Fibroblast of skin of right biceps (primary cell): ENCODE measurements at places on chromosomes 3 and 15.
A peak's percentile ranks its signal among the peaks of the same experiment; 100 is the strongest.

- DNase-seq = no peak
Observed at GRCh38 chr3:8563597-8563996, 62.0 kb downstream of the LMCD1 start.

GRCh38 chr3:46871222-46871621 lies 6.3 kb upstream of the PTH1R start:
- DNase-seq = no peak

GRCh38 chr3:43966126-43966525 lies 275.4 kb downstream of the ABHD5 start:
- DNase-seq = no peak

DNA sequence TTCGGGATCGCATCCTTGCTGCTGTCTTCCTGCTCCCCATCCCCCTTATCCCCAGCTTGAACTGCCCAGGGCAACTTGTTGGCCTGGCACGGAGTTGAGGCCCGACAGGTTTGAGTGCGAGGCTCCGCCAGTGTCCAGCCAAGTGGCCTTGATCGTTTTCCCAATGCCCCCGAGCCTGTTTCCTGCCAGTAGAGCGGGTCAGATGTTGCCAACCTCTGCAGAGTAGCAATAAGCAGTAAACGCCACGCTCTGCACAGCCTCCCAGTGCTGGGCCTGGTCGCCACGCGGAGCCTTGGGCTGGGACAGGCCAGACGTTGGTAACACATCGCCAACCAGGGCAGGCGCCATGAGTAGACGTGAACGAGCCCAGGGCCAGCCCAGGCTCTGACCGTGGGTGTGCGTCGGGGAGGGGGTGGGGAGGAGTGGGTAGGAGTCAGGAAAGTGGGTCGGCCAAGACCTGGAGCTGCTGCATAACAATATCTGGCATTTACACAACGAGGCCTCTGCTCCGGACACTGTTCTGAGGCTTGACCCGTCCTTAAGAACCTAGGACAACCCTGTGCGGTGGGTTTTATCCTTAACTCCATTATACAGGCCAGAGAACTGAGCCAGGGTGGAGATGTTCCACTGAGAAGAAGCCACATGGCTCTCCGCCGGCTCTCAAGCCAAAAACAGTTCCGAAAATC lies 444 bp upstream of the ABHD14A start:
- DNase-seq = no peak

DNA sequence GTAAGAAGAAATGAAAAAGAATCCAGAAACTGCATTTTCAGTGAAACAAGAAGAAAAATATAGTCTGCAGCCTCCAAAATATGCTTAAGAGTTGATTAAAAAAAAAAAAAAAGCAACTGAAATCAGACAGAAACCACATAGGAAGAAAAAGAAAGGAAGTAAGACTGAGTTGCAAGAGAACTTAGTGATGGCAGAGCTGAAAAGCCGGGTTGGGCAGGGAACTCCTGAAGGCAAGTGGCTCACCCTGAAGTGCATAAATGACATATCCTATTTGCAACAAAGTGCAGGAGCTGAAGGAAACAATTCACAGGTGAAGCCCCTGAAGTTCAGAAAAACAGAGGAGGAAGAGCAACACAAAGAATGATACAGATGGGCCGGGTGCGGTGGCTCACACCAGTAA lies 108.8 kb upstream of the SLC25A36 start:
- no peak for DNase-seq

DNA sequence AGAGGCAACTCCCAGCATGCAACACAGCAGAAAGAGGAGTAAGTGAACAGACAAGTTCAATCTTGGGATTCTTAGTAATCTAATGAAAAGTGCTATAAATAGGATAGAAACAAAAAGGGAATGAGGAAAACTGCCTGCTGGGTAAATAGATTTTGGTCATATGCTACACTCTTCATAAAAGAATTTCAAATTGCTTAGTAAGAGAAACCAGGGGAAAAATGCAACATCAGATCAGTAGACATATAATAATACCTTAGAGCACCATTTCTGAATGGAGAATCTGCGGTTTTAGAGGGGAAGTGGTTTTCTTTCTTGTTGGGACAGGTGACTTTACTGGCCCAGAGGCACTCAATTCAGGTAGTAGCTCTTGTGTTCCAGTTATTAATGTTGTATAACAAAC lies 13.4 kb upstream of the TBC1D5 start:
- no peak for DNase-seq

DNA sequence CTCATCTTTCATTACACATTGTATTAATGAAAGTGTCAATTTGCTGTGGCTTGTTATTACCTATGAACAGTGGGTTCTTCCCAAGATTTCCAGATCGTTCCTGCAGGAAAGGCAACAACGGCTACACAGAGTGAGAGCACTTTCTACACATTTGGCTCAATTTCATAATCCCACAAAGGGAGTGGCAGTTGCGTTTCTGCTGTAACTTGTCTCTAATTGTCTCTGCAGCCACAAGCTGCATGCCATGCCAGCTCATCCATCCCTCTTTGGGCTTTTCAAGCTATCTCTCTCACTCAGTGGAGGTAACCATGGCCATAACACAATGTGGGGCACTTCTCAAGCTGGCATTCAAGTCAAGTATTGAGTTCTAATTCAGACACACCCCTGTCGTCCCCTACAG lies 27.7 kb upstream of the CPNE4 start:
- no peak for DNase-seq

DNA sequence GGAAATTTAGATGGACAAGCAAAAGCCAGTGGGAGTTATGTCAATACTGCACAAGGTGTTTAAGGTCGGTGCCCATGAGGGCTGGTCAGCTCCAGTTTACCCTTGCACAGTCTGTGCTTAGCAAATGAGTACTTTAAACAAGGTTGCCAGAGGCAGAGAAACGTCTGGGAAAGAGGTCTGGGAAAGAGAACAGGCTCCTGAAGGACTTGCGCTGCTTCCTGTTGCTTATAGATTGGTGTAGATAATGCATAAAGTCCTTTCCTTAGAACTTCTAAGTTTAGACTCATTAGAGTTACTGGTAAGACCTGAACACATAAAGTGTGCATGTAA lies 162.6 kb upstream of the P2RY1 start:
- no peak for DNase-seq

DNA sequence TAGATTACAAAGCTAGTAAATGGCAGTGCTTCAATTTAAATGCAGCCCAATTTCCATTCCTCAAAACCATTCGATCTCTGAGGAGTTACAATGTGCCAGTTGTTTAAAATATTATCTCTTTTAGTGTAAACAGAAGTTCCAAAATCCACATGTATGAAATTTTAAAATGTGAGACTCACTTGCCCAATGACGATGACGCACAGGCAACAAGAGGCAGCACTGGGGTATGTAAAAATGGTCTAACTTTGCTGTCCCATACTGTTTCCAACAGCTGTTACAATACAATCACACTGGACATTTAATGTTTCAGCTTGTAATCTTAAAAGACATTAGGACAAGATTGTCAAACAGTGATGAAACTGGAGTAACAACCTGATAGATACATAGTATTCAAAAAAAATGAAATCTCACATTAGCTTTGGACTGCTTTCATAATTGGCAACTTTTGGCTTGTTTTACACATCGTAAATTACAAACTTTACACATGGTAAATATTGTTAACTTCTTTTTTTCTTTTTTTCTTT lies 12.2 kb downstream of the SLTM start:
- no peak for DNase-seq

DNA sequence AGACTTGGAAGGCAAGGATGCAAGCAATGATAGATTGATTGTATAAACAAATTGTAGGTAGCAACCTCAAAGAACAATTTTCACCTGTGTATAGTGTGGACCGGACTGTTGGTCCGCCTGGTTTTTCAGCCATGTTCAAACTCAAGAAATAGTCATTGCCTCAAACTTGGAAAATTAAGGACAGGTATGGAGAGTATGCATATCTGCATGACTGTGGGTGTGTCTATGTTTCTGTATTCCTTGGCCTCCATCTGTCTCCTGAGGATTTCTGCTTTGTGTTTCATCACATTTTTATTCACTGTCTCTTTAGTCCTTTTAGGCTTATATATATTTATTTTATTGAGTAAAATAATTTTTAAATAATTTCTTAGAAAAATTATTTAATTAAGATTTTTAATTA lies 53.9 kb upstream of the RASA2 start:
- DNase-seq = no peak

DNA sequence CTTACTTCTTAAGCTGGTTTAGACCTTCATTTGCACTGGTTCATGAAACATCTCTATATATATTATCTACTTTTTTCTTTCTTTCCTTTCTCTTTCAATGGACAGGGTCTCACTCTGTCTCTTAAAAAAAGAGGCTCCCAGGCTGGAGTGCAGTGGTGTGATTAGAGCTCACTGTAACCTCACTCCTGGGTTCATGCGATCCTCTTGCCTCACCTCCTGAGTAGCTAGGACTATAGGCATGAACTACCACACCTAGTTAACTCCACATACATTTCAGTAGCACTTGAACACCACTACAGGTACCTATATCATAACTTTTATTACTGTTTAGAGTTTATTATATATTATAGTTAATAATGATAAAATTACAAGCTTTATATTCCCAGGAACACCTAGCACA lies 117.1 kb upstream of the UBP1 start:
- no peak for DNase-seq

- DNase-seq = peak; percentile 78
Observed at GRCh38 chr3:44893097-44893496, 18.7 kb downstream of the TGM4 start.

- no peak for DNase-seq
Observed at GRCh38 chr3:25043749-25044148, 384.3 kb upstream of the RARB start.

DNA sequence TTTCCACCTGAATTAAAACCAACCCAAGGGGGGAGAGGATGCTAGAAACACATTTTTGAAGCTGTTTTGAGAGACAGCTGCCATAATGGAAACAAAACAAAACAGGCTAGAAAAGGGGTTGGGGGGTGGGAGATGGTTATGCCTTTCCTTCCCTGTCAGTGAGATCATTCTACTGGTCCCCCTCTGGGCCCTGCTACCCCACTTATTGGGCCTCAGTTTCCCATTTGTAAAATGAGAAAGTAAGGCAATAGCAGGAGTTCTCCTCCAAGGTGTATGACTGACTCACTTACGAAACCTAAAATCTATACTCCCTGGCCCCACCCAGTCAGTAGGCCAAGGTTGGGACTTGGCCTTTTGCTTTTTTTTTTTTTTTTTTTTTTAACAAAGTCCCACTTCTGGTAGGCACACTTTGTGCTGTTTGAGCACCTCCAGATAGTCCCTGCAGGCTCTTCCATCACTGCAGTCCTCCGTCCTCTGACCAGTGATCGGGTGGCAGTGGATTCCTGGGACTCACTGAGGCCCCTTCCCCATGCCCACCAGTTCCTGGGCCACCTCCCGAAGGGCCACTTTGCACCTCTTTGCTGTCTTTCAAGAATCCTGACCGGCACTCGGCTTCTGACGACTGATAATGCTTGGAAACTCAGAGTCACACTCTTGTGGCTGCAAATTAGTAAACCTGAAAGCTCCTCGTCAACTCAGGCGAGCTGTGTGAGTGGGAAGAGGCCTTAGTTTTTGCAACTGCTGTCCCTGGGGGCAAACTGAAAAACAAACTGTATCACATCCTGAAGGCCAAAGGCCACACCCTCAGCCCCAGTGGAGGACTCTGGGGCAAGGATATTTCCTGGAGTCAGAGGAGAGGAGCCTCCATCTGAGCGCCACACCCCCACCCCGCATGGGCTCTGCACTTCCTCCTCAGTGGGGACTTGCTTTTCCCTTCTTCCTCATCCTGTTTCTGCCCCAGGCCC lies 6.7 kb upstream of the PSTPIP1 start:
- no peak for DNase-seq

DNA sequence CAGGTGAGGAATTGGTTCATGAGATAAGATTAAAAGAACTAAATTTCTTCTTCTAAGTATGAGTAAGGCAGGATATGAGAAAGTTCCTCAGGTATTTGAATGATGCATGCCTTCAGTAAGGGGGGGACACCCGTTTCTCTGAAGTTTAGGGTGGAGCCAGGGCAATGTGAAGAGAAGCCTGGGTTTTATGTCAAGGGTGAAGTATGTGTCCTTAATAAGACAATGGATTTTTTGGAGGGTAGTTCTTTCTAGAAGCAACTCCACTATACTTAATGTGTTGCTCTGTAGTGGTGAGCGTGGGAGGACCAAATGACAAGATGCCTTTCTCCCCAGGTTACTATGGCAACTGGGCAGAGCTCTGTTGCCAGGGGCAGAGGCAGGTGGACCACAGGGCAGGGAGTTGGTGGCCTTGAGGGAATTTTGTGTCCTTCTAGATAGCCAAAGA lies 44.0 kb downstream of the PHLDB2 start:
- DNase-seq = peak; percentile 91

DNA sequence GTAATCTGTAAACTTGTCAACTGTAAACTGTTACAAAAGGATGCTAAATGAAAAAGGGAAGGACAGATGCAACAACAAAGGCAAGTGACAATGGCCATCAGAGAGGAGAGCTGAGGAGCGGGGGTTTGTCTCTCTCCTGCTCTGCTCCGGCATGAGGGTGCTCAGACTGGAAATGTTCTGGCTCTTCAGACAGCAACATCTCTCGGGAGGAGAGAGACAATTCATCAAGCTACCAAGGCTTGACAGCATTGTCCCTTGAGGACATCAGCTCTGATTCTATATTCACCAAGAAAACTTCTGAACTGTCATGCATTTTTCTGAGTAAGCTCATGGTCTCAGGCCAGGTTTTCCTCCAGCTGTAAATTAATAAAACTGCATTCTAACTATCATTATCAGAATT lies 408.2 kb downstream of the IGSF11 start:
- no peak for DNase-seq

DNA sequence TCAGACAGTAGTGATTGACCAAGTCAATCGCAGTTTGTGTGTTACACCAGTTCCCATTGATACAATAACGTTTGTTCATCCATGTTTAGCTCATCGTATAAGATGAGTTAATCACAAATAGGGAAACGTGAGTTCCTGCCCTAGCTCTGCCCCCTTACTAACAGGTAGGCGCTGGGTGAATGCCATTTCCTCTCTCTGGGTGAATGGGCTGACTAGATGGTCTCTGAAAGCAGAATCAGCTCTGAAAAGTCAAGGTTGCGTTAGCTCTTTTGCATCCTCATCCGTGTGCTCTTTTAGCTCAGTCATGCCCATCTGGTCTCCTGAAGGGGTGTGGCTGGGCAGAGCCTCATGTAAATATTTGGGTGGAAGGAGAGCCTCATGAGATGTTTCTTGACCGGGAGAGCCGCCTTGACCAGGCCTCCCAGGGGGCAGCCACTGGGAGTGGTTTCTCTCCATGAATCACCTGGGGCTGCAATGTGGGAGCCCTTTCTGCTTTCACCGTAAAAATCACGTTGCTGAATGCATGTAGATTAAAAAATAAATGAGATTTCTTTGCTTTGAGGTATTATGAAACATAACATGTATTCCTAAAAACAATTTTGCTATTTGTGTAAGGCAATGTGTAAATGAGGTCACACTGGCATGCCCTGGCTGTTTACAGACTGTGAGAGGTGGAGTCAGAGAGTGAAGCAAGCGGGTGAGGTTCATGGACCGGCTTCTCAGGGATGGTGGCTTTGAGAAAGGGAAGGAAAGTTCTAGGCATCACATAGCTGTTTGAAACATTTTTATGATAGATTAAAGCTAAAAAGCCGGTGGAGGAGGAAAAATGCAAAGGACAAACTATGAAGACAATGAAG lies 108.4 kb upstream of the RASGRP1 start:
- no peak for DNase-seq

- no peak for DNase-seq
Observed at GRCh38 chr3:11680509-11680908, 36.8 kb upstream of the VGLL4 start.
